ENCODE measurements at places on chromosomes 5 and 9. TPM values are rescaled to one million over a fixed set of nuclear protein-coding genes. Genes with fewer than 3 reads are reported as not detected.

- peaks cover 31% of the 10 kb centered on the region for H3K36me3 ChIP-seq
- no peaks in the 10 kb centered on the region for H3K27me3 ChIP-seq
- H3K27ac ChIP-seq = peak overlapping the region; percentile 97
These were observed 66.9 kb downstream of the ZCCHC7 start for GRCh38 chr9:37187292-37187691.

- H3K36me3 ChIP-seq = no peaks in the 10 kb centered on the region
- peak; percentile 65 for DNase-seq
- peak overlapping the region; percentile 97 for H3K4me3 ChIP-seq
- H3K4me1 ChIP-seq = peaks cover 13% of the 10 kb centered on the region
- H3K27ac ChIP-seq = peak overlapping the region; percentile 84
These were observed 80.2 kb downstream of the NTNG2 start for GRCh38 chr9:132241840-132242620.

DNA sequence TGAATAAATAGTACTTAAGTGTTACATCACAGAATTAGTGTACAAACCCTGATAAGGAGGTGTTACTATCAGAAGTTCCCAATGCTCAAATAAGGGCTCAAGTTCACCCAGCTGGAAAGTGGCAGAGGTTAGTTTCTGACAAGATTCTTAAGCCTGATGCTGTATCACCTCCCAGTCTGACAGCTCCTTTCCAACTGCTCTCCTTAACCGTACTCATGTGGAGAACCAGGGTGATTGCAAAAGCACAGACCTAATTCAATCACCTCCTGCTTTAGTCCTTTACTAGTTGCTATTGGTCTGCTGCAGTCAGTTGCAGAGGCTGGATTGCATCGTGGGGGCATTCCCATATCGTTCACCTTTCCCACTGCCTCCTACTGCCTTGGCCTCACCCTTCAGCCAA lies 100.4 kb upstream of the ZNF618 start:
- H3K4me3 ChIP-seq = no peak overlapping the region
- H3K36me3 ChIP-seq = no peaks in the 10 kb centered on the region
- no peak overlapping the region for H3K27ac ChIP-seq
- peaks cover 6% of the 10 kb centered on the region for H3K27me3 ChIP-seq

DNA sequence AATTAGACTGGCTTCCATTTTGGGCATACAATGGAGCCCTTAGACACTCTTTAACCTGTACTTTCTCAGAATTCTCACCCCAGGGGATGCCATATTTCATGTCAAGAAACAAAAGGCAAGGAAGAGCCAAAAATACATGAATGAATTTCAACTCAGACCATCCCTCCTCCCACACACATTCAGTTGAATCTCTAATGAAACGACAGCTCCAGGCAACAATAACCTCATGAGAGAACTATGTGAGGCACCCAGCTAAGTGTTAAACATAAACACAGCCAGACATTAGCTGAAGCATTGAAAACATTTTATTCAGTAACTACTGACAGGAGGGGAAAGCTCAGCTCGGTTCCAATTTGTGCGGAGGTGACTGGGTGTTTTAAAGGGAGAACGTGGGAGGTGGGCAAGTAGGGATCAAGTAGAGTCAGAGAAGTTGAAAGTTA lies 1359.1 kb upstream of the CDH9 start:
- no peaks in the 10 kb centered on the region for H3K27me3 ChIP-seq
- H3K4me3 ChIP-seq = no peak overlapping the region
- no peaks in the 10 kb centered on the region for H3K4me1 ChIP-seq
- no peak overlapping the region for H3K27ac ChIP-seq
- no peaks in the 10 kb centered on the region for H3K36me3 ChIP-seq

DNA sequence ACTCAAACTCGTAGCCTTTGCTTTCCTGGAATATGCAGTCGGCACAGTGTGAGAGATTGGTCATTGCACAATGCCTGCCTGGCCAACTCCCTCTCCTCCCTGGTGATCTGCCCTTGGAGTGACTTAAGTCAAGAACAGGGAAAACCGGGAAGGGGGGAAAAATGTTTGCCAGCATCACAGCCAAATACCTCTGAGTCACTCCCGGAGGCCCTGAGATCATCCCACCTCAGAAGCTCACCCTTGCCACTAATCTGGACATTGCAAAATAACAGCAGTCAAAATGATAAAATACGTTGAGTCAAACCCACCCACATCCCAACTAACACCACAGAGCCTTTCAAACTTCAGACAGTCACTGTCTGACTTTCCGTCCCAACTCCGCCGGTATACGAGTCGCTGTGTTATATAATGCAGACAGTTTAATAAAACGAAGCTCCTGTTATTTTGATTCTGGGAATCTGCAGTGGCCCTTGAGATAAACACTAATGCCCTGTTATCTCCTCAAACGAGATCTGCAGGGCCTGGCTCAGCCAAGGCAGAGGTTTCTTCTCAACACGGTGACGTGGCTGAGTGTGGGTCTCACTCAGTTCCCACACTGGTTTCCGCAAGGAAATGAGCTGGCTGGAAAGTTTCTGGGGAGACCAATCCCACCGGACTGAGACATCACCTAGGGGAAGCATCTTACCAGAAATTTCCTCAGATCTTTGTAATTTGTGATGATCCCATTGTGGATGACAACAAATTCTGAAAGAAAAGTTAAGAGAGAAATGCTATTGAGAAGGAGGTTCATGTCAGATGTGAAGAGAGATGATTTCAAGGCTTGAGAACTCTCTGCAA lies 22.1 kb downstream of the GFPT2 start:
- no peak overlapping the region for H3K4me3 ChIP-seq
- no peak overlapping the region for H3K27ac ChIP-seq
- H3K36me3 ChIP-seq = no peaks in the 10 kb centered on the region
- no peaks in the 10 kb centered on the region for H3K4me1 ChIP-seq

GRCh38 chr5:65880496-65881072 lies 45.8 kb upstream of the ERBIN start:
- H3K27ac ChIP-seq = no peak overlapping the region
- H3K4me3 ChIP-seq = no peak overlapping the region
- DNase-seq = no peak
- H3K4me1 ChIP-seq = peaks cover 3% of the 10 kb centered on the region
- H3K27me3 ChIP-seq = no peaks in the 10 kb centered on the region
- no peaks in the 10 kb centered on the region for H3K36me3 ChIP-seq

DNA sequence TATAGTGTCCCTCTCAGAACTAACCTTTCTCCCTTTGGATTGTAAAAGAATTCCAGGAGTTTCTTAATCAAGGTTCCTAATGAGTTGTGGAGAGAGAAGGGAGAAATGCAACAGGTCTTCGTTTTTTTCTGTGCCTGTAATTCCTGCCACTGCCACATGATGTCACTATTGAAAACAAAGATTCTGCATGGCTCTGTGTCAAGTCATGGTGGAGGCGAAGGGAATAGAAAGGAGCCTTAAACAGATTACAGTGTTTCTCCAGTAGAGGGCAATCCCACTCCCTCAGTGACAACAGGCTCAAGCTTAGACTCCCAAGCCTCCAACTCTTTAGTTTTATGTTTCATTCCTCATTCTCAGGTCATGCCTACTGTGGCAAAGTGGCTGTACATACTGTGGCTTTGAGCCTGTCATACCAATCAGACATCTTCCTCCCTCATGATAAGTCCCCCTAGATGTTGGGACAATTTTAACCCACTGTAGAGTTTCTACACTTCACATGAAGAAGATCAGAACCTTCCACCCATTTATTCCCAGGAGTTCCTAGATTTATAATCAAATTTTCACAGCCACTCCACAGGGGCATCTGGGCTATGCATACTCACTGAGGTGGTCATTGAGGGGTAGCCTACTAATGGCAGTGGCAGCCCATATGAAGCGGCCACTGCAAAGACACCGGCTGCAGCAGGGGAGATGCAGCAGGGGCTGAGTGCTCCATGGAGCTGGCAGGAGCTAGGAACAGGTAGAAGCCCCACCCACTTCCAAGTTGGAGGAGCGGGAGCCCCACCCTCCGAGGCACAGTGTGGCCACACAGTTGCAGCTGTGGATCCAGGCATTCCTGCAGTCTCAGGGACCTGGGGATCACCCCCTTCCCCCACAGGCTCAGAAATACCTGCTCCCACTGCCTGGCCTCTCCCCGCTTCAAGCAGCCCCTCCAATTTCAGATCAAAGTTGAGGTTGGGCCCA lies 97.4 kb upstream of the TRIM32 start:
- H3K4me1 ChIP-seq = no peaks in the 10 kb centered on the region
- H3K27me3 ChIP-seq = no peaks in the 10 kb centered on the region
- peaks cover 17% of the 10 kb centered on the region for H3K36me3 ChIP-seq
- no peak for DNase-seq
- no peak overlapping the region for H3K4me3 ChIP-seq
- no peak overlapping the region for H3K27ac ChIP-seq

The SIT1 gene
- 73.5 TPM for polyA plus RNA-seq

GRCh38 chr9:4066120-4066519 lies 233.7 kb downstream of the GLIS3 start:
- H3K27me3 ChIP-seq = no peaks in the 10 kb centered on the region
- H3K4me3 ChIP-seq = no peak overlapping the region
- no peak overlapping the region for H3K27ac ChIP-seq
- no peak for DNase-seq
- no peaks in the 10 kb centered on the region for H3K4me1 ChIP-seq

The VLDLR gene
- not detected for polyA plus RNA-seq

DNA sequence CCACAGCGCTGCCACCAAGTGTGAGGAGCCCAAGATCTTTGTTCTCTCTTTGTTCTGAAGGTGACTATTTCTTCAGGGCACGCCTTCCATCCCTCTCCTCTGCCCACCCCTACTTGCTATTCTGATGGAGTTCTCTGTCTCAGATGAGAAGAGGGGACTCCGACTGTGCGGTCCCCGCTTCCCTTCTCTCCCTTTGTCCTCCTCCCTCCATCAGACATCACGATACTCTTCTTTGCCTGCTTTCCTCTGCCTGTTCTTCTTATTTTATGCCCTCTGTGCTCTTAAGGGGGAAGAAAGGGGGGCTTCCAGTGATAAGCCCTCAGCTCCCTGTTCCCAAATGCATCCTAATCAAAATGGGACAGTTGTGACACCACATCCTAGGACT lies 307.8 kb downstream of the RAB3C start:
- peaks cover 7% of the 10 kb centered on the region for H3K4me1 ChIP-seq
- H3K27ac ChIP-seq = no peak overlapping the region
- no peak for DNase-seq
- peaks cover 43% of the 10 kb centered on the region for H3K27me3 ChIP-seq
- H3K36me3 ChIP-seq = no peaks in the 10 kb centered on the region

The TEX48 gene
- polyA plus RNA-seq = not detected

- H3K27me3 ChIP-seq = peaks cover 47% of the 10 kb centered on the region
- H3K4me3 ChIP-seq = no peak overlapping the region
- no peaks in the 10 kb centered on the region for H3K36me3 ChIP-seq
These were observed 7.9 kb downstream of the PRUNE2 start for GRCh38 chr9:76897804-76898525.

DNA sequence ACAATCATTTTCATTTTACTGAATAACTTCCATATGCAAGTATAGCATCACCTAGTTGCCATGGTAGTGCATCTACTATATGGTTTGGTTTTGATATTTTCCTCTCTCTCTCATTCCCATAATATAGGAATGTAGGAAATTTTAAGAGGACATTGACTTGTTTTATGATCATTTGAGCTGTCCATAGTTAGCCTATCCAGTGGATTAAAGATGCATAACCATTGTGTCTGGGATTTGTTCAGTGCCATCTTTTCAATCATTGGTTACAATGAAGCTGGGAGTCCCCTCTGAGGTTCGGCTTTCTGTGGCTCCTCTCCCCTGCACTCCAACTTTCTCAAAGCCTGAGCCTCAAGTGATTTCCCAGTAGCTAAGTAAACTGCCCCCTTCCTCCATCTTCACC lies 458.5 kb downstream of the RAB3C start:
- no peaks in the 10 kb centered on the region for H3K36me3 ChIP-seq
- peaks cover 8% of the 10 kb centered on the region for H3K27me3 ChIP-seq
- peaks cover 26% of the 10 kb centered on the region for H3K4me1 ChIP-seq
- H3K27ac ChIP-seq = no peak overlapping the region
- H3K4me3 ChIP-seq = no peak overlapping the region

- no peak for DNase-seq
- no peak overlapping the region for H3K4me3 ChIP-seq
- H3K4me1 ChIP-seq = peaks cover 8% of the 10 kb centered on the region
These were observed 3.3 kb downstream of the ANKRD34B start for GRCh38 chr5:80566711-80567259.

- no peaks in the 10 kb centered on the region for H3K4me1 ChIP-seq
- no peak overlapping the region for H3K27ac ChIP-seq
- peaks cover 31% of the 10 kb centered on the region for H3K27me3 ChIP-seq
- H3K4me3 ChIP-seq = no peak overlapping the region
- H3K36me3 ChIP-seq = no peaks in the 10 kb centered on the region
- DNase-seq = no peak
These were observed 54.3 kb downstream of the TMC1 start for GRCh38 chr9:72575666-72576065.

Data from naive B cell (primary cell).